SHP77 (cell line): ENCODE measurements at places on chromosomes 3 and 15.

- no peak for DNase-seq
Measured at GRCh38 chr3:127260416-127260815, 27.4 kb downstream of the PRR20G start.

DNA sequence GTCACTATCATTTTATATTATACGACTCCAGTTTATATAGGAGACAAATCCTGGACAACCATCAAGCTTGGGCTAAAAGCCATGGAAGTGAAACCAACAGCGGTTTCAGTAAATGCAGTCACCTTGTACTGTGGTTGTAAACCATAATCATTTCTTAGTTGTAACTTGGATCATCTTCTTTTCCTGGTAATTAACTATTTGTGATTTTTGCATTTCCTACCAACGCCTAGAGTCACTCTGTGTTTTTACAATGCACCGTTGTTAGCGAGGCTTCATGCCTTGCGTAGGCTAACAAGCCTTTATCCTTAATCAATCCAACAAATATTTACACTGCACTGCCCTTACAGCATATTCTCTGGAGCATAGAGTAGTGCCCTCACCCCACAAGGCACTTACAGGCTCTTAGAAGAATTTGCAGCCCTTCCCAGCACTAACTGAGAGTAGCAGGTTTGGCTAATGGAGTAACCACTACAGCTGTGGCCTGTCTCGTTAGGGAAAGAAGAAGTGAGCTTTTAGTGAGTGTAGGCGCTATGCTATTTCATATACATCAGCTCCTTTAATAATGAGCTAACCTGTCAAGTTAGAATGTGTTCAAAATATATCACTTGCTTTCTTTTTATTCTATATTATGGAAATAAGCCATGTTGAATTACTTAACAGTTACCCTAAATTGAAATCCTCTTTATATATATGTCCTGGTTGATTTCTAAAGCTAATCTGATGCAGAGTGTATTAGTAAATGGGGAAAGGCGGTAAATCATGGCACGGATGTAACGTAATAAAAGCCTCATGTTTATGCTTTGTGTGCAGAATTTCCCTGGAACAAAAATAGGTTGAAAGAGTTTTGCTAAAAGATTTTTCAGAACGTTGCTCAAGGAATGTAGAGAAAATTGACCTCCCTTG, 62.8 kb downstream of the ABHD2 start:
- DNase-seq: no peak

- DNase-seq: no peak
Measured at GRCh38 chr3:138424323-138424722, 10.1 kb upstream of the ESYT3 start.

GRCh38 chr3:150958683-150959082, 13.8 kb downstream of the CLRN1 start:
- DNase-seq: no peak

DNA sequence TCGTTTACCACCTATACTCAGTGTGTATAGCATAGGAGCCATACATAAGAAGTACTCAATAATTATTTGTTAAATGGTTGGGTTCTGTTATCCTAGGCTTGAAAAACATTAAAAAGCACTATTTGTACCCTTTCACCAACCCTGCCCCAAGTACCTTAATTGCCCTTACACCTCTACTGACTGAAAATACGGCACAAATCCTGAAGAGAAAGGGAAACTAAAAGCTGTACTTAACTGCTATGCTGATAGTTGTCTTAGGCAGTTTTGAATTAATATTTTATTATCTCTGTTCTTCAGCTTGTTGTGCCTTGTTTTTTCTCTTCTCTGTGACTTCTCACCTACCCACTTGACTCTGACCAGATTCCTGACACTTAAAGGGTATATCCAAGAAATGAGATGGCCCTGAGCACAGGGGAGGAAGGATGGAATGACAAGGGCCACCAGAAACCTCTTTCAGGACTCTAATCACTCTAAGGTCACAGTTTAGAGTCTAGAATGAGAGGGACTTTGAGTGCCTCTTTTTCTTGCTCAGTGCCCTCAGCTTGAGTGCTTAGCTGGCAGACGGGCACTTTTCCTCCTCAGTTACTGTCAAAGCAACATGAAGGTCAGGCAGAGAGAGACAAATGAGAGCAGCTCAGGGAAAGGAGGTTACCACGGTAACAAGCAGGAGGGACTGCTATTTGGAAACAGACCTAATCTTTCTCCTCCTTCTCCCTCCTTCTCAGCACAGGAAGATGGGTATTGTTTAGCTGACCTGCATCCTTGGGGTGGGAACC, 136.5 kb downstream of the ZNF609 start:
- peak; percentile 62 for DNase-seq

DNA sequence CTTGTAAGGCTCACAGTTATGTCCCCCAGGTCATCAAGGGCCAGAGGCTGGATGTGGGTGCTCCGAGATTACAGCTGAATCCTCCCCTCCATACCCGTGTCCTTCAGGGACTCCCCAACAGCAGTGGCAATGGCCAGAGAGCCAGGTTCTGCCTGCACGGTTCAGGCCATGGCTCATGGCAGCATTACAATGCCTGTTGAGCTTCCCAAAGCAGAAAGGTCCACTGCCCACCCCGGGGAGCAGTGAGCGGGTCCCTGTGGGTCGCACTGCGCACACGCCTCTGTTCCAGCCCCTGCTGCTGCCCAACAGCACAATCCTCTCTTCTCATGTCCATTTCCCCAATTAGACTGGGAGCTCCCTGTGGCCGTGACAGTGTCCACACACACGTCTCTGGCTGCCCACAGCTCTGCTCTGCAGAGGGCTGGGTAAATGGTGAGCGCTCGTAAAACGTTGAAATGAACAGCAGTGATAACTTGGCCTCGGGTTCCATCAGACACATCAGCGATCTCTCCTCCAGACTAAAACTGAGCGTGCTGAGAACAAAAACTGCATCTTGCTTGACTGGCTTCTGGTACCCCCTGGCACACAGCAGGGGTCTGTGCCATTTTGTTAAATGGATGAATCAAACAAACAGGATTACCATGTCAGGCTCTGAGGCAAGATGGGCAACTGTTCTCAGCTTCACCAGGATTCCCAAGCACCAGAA, 80.4 kb downstream of the VGLL4 start:
- no peak for DNase-seq

- DNase-seq: no peak
Measured at GRCh38 chr3:152318512-152318911, 49.8 kb downstream of the MBNL1 start.

DNA sequence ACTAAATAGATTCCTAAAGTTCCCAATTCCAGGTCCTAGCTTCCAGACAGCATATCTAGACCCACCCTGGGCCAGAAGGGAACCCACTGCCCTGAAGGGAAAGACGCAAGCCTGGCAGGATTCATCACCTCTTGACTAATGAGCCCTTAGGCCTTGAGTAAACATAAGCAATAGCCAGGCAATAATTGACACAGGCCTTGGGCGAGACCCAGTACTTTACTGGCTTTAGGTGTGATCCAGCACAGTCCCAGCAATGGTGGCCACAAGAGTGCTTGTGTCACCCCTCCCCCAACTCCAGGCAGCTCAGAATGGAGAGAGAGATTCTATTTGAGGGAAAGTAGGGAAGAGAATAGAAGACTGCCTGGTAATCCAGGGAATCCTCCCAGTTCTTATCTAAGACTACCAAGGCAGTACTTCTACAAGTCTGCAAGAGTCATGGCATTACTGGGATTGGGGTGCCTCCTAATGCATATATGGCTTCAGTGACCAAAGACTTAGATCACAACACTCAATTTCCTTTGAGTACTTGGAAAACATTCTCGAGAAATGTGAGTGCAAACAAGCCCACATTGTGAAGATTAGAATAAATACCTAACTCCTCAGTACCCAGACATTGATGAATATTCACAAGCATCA, 30.4 kb upstream of the WWTR1 start:
- DNase-seq: peak; percentile 9
